ENCODE measurements at places on chromosomes 2 and 18.

DNA sequence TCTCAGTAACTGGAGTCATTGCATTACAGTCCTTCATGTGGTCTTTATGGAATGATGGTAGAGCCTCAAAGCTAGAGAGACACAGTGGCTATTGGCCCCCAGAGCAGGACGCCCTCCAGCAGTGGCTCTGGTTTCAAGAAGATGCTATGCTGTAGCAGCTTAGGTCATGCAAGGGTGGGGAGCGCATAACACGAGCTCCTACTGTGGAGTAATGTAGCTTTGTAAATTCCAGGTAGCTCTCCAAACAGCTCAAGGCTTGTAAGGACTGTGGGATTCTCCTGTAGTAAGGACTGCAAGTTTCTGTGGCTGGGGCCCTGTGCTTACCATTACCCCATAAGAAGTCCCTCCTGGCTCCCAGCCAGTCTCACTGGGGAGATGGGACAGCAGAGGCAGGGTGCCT, 15.6 kb downstream of the APLF start:
- no peak for DNase-seq

DNA sequence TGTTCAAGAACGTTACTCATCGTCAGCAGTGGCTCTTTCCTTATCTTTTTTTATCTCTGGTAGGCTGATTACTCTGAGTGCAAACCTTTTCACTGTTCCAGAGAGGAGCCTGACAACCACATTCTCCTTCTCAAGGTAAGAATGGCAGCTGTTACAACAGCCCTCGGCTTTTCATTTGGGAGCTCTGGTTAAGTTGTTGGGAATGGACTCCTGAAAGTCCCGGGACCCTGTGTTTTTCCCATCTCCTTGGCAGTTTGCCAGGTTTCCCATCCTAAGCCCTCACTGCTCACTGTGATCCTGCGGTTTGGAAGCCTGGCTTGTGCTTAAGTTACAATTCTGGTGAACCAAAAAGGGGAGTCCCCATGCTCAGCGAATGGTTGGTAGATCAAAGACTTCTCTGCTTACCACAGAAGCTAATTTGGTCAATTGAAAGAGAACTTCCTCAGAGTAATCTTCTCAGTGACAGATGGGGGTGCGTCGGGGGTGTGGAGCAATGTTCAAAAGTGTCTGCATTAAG, 122.3 kb downstream of the LYPD6B start:
- DNase-seq, result no peak

- DNase-seq, result no peak
These were observed 292.7 kb downstream of the RNF144A start for GRCh38 chr2:7209757-7210555.

DNA sequence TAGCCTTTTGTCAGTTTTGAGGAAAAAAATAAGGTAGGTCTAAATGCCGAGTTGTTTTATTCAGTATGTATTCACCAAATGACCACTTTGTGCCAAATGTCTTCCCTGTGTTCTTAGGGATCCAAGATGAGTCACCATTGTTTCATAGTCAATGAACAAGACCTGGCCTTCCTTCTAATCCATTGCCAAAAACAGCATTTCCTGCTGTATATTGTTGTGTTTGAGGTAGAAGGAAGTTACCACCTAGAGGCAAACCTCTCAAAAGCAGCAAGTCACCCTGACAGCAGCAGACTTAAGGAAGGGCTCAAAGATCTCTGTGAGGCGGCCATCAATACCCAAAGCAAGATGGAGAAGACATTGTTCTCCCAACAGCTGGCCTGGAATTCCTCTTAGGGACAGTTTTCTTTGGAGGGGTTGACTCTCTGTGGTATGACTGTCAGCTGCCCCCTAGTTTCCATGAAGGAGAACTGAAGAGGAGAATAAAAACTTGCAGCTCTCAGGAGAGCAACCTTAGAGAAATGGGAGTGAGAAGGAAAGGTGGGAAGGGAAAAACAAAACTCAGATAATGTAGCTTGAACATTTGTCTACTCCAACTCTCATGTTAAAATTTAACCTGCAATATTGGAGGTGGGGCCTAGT, 328.3 kb downstream of the LRATD1 start:
- no peak for DNase-seq

DNA sequence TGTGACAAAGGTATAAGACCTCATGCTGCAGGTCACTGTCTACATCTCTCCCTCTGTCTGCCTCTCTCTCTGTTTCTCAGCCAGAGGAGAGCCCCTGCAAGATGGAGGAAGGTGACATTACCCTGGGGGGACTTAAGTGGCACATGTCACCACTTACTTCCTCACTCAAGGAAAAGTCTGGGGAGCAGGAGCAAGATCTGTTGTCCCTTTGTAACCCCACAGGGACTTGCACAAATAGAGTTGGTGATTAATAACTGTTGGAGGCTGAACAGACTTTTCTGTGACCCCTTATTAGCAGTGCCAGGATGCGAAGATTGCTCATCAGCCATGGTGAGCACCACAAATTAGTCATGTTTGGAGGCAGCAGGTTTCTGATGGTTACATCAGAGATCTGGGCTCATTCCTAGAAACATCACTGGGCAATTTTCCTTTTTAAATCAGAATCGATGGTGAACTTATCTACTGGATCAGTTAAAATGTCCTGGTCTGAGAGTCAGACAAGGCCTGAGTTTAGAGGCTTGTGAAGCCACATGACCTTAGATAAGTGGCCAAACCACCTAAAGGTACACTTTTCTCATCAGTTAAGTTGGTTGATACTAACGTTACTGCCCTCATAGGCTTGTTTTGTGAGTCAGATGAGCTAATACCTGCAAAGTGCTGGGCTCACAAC, 81.2 kb upstream of the LTBP1 start:
- no peak for DNase-seq

DNA sequence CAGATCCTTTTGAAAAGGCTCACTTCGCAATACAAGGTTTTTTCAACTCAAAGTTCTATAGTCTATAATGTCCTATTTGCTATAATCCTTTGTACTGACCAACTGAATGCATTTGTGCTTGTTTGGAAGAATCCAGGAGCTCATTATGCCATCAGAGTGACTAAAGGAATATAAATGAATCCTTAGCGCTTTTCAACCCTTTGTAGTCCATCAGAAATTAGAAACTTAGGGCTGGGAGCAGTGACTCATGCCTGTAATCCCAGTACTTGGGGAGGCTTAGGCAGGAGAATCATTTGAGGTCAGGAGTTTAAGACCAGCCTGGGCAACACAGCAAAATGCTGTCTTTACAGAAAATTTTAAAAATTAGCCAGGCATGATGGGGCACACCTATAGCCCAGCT, 330.2 kb upstream of the CHAC2 start:
- no peak for DNase-seq

DNA sequence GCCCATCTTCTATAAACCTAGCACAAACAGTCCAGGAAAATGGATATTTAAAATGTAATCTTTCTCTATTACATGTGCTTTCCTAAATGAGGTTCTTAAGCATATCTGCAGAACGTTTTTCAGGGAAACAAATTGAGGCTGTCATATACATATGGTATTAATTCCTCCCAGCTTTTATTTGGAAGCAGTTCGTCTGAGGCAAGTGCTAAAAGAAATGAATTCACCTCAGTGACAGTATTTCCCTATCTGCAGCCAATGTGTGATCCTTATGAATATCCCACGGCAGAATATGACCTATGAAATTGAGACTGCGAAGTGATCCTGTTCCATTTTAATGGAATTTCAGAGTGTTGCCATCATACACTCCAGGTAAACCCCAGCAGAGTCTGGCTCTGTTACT, 7.1 kb downstream of the MYOM1 start:
- no peak for DNase-seq

- no peak for DNase-seq
These were observed 117.6 kb upstream of the EML6 start for GRCh38 chr2:54605836-54606235.

DNA sequence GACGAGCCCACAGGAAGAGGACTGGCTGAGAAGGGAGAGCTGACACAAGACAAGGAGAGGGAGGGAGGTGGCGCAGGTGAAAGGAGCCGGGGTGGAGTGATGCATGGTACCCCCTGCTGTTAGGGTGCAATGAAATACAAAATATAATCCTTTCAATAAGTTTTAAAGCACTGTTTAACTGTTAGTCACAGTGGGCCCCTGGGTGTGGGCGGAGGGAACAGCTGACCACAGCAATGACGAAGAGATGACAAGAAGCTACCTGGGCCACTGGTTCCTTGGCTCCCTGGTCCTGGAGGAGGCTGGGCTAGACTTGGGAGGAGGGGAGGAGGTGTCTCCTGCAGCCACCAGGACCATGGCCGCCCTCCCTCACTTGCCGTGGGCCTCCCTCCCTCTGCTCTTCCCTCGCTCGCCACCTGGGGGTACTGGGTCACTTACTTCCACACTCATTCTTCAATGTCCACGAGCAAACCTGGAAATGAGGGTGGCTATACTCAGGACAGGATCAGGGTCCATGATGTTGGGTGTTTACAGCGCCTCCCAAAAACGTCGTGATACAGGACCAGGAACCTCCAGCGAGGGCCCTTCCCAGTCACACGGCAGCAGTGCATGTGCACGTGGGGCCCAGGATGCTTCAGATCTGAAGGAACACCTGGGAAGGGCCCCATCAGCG, 196.1 kb downstream of the ANKRD30B start:
- DNase-seq, result no peak
